ENCODE measurements at places on chromosomes 7 and 10.

- DNase-seq: no peak
These were observed 41.2 kb downstream of the LRRC18 start for GRCh38 chr10:48898426-48898825.

- no peak for DNase-seq
These were observed 488.0 kb upstream of the SEMA3A start for GRCh38 chr7:84682543-84682942.

DNA sequence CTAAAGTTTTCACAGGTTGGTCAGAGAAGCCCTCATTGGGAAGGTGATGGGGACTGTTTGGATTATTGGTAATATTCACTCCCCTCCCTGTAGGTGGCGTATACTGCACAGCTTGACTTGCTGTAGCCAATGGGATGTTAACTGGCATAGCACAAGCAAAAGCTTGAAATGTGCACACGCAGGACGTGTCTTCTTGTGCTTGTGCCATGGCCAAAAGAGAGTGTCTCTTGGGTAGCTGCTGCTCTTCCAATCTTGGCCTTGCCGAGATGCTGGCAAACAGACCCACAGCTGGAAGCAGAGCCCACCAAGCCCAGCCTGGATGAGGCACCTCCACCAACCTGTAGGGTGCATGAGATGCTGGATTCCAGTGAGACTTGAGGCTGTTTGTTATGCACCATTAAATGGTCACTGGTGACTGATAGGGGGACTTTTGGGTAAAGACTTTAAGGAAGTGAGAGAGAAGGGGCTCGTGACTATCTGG lies 266.0 kb downstream of the GRID1 start:
- no peak for DNase-seq

- DNase-seq: no peak
These were observed 178.0 kb downstream of the JAZF1 start for GRCh38 chr7:28002638-28003037.

- DNase-seq: no peak
These were observed 3.0 kb upstream of the MGAM start for GRCh38 chr7:141992688-141993087.

DNA sequence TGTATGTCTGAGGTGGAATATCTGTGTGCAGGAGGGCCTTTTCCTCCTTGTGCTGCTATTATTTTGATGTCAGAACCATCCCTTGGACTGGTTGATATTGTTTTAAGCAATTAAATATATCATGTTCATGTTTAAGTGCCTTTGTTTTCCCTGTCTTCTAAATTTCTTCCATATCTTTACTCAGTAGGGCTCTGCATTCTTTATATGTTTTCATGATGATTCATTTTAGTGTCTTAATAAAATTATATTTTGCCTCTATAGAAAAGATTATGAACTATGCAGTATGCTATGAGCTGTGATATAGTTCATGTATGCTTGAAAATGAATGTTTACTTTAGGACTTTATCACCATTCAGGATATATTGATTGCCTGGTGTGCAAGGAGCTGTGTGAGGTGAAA lies 34.8 kb downstream of the AHR start:
- no peak for DNase-seq

GRCh38 chr10:88116971-88117626 lies 253.7 kb downstream of the PTEN start:
- no peak for DNase-seq

DNA sequence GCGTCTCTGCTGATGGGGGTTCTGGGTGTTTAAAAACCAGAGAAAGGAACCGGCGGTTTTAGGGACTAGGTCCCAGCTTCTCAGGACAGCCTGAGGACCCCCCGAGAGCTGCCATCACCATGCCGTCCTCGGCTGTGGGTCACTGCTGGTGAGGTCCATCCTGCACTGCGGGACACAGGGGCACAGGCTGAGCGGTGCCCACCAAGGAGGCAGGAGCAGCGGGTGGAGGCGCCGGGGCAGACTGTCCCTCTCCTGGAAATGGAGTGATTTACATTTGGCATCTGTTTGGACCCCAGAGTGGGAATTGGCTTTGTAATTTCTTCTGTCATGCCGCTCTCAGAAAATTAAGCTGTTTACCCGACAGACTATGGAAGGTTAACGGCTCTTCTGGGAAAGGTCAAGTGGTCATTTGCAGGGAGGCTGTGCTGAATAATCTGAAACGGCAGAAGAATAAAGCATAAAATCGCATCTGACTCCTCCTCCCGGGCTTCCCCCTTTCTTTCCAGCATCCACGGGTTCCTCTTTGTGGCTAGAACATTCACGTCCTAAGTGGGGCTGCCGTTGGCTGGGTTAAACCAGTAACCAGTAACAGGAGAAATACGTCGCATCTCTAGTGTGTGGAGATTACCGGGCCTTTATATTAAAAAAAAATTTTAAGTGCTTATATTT lies 31.7 kb downstream of the LHPP start:
- no peak for DNase-seq

DNA sequence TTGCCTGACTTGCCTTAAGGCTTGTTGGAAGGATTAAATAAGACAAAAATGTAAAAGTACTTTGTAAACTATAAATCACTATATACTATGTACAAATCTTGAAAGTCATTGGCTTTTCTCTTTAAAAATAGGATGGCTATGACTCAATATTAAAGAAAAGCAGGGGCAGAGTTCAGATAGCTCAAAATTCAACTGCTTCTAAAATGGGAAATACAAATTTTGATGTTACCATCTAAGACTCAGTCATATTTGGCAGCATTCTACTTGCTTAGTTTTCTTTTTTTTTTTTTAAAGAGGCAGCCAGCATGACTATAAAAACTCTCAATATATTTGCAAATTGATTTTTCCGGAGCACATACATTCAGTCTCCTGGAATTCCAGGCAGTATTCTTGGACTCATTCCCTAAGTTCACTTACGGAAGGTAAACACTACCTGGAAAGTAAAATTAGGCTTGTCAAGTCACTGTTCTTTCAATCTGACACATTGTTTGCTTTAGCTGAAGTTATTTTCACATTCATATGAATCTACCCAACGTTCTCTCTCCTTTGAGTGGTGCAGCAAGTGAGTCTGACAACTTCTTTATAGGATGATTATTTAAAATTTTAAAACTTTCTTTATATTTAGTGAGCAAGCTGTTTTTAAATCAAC lies 133.8 kb upstream of the CCDC6 start:
- DNase-seq: no peak

DNA sequence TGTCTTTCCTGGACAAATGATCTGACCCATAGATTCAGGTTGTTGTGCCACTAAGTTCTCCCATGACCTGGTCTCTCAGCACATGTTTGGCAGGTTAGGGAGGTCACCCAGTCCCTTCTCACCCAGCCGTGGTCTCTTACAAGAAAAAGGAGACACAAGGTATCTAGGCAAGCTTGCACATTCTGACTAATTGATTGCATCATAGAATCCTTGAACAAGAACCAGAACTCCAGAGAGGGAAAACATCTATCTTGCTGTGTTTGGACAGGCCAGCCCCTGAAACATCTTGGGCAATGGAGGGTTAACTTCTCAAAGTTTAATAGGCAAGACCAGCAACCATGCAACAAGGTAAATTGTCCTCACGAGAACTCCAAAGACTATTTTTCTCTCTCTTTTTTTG lies 8.5 kb upstream of the HK1 start:
- DNase-seq: no peak

DNA sequence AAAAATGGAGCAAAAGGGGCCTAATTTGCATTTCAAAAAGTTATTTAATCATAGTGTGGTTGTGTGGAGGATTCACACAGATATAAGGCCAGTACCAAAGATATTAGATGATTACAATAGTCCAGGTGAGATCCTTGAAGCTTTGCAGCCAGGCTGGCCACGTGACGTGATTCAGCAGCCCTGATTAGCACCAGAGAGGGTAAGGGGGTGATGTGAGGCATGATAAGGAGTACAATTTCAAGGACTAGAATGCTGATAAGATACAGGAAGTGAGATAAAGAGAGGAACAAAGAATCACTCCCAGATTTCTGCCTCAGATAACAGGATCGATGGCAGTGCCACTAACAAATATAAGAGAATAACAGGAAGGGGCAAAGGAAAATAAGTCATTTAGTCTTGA lies 108.4 kb upstream of the PALS2 start:
- DNase-seq: no peak

DNA sequence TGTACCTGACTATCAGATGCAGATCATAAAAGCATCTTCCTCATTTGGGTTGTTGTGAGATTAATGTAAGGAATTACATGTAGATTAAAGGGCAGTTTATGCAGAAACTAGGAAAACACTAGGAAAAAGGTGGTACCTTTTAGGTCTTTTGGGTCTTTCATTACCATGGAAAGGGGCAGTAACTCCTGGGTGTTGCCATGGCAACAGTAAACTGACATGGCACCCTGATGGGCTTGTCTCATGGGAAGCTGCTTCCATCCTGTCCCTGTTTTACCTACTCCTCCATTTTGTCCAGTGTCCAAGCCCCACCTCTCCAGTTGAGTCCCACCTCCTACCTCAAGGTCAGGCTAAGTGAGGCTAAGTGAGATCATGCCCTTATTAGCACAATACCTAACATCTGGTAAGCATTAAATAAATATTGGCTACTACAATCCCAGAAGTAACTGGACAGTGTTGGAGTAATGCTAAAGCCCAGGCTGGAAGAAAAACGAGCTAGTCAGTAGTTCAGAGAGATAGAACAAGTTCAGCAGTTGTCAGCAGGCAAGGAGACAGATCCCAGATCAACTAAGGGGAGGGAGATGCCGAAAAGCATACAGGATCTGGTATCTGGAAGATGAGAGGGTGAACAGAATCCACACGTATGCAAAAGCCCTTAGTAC lies 240.0 kb upstream of the AUTS2 start:
- DNase-seq: no peak

DNA sequence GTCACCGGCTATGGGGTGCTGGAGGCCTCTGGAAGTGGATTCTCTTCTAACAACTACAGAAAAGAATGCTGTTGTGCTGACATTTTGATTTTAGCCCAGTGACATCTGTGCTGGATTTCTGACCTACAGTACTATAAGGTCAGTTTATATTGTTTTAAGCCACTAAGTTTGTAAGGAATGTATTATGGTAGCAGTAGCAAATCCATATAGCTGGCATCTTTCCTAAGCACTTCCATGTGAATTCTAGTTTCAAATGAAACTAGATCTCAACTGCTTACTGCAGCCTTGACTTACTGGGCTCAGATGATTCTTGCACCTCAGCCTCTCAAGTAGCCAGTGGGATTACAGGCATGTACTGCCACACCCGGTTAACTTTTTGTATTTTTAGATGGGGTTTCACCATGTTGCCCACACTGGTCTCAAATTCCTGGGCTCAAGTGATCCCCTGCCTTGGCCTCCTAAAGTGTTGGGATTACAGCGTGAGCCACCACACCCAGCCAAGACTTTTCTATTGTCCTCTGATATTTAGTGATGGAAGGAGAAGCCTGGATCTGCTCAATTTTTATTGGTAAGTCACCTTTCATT lies 414.0 kb downstream of the PHTF2 start:
- no peak for DNase-seq

GRCh38 chr10:17431871-17432311 lies 22.5 kb downstream of the ST8SIA6 start:
- DNase-seq: no peak

- DNase-seq: no peak
These were observed 154.2 kb downstream of the VWC2 start for GRCh38 chr7:49927631-49928030.

DNA sequence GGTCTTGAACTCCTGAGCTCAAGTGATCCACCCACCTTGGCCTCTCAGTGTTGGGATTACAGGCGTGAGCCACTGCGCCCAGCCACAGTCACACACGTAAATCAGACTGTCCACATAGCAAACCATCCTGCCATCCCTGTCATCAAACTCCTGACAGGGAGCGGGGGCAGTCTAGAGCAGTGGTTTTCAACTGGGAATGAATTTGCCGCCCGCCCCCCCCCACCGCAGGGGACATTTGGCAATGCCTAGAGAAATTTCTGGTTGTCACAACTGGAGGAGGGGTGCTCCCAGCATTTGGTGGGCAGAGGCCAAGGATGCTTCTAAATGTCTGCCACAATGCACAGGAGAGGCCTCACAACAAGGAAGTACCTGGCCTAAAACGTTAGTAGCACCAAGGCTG lies 24.1 kb downstream of the CAMK2G start:
- DNase-seq: no peak

DNA sequence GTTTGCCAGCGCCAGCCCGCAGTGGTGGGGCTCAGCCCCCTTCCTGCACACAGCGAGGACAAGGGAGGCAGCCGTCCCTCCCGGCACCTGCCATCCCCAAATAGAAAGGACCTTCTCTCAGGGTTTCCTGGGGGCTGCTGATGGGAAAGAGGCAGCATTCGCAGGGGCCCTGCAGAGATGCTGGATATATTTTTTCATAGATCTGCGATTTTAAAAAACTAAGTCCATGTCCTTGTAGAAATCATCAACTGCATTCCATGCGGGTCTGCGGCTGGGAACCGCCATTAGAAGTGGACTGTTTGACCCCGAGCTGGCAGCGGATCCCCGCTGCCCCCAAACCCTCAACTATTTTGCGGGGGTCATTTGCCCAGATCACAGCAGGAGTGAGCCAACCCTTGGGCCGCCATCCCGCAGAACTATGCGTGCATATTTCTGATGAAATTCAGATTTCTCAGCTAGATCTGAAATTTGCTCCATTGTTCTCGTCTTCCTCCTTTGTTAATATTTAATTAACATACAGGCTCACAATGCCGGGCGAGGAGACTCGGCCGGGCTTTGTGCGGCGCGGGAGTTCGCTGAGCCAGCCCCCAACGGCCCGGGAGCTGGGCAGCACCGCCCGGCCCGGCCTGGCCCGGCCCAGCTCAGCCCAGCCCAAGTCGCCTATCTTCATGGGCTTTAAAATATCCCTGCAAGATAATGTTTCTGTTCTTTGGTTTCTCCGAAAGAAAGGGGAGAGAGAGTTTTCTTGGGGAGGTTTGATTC lies 2.0 kb downstream of the EN2 start:
- no peak for DNase-seq

GRCh38 chr10:21888959-21889358 lies 114.6 kb downstream of the DNAJC1 start:
- no peak for DNase-seq

DNA sequence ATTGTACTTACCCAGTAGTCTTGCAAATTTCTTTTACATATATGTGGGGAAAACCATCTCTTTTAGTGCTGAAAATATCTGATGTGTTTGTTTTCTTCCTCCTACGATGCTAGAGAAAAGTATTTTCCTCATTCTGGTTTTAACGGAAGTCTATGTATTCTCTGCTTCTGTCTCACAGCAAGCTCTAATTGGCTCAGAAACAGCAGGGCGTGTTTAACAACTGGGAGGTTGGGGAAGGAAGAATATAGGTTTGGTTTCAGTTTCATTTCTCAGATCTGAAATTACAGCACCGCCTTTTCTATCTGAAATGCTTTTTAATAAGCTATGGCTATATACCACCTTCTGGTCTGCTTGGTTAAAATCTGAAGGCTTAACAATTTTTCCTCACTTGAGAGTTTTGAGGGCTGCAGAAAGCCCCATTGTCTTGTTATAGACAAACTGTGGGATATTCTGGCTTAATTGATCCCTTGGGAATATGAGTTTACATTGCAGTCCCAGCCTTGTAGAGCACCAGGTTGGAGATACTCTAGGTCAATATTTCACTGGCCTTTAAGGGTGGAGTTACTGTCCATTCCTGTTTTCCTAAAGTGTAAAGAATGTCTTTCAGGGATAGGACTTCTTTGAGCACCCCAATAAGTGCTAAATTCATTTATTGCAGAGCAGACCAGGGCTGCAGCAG lies at the start of gene SAMD9:
SAMD9 (minus strand) TSS at position 128 of the 679 bp plus-strand sequence. CDS start 11,882 bp downstream, outside the sequence.
- no peak for DNase-seq

- no peak for DNase-seq
These were observed 282.4 kb downstream of the AHR start for GRCh38 chr7:17580856-17581255.
